ENCODE measurements at places on chromosomes 16 and 17. TPM values are rescaled to one million over a fixed set of nuclear protein-coding genes. Genes with fewer than 3 reads are reported as not detected.

Gene RHBDL1
- total RNA-seq, result 1.4 TPM

Gene DPEP2
- total RNA-seq, result not detected

Gene UNC13D
- total RNA-seq, result 1.1 TPM

Gene KIF2B
- total RNA-seq, result not detected

Gene KRT34
- 0.31 TPM for total RNA-seq

Gene MPV17L
- total RNA-seq, result 19.3 TPM

Gene UTS2R
- total RNA-seq, result not detected

Gene KRT15
- 0.16 TPM for total RNA-seq

Gene MARCHF10
- 0.62 TPM for total RNA-seq

Gene TMIGD1
- total RNA-seq, result not detected

Gene CD300A
- total RNA-seq, result 3.3 TPM
